ENCODE measurements at places on chromosomes 5 and 9.

GRCh38 chr9:132498531-132499210 lies 83.7 kb upstream of the BARHL1 start:
- no peak overlapping the region for H3K27ac ChIP-seq
- no peak overlapping the region for H3K4me3 ChIP-seq
- no peaks in the 10 kb centered on the region for H3K36me3 ChIP-seq

- no peak overlapping the region for H3K4me3 ChIP-seq
- no peaks in the 10 kb centered on the region for H3K4me1 ChIP-seq
- no peak overlapping the region for H3K27ac ChIP-seq
Measured at GRCh38 chr5:102590467-102590866, 91.7 kb upstream of the SLCO6A1 start.

- no peaks in the 10 kb centered on the region for H3K4me1 ChIP-seq
- no peak overlapping the region for H3K27ac ChIP-seq
- H3K27me3 ChIP-seq: no peaks in the 10 kb centered on the region
- no peaks in the 10 kb centered on the region for H3K36me3 ChIP-seq
- H3K4me3 ChIP-seq: no peak overlapping the region
Measured at GRCh38 chr5:117473165-117473564, 898.5 kb upstream of the SEMA6A start.

DNA sequence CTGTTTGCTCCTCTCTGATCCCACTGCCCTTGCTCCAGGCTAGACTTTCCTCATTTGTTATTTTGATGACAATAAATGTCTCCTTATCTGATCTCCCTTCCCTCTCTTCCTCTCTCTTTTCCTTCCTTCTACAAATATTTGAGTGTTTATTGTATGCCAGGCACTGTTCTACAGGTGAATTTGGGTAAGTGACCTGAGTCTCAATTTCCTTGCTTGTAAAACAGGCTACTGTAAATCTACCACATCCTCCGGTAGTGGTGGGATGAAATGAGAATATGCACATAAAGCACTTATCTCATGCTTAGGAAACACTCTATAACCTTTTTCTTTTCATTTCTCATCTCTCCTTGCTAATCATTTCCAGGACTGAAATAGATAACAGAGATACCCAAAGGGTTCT lies 86.4 kb downstream of the HMHB1 start:
- no peaks in the 10 kb centered on the region for H3K27me3 ChIP-seq
- no peak overlapping the region for H3K27ac ChIP-seq
- no peak for DNase-seq
- H3K4me3 ChIP-seq: no peak overlapping the region
- H3K36me3 ChIP-seq: no peaks in the 10 kb centered on the region
- peaks cover 3% of the 10 kb centered on the region for H3K4me1 ChIP-seq

DNA sequence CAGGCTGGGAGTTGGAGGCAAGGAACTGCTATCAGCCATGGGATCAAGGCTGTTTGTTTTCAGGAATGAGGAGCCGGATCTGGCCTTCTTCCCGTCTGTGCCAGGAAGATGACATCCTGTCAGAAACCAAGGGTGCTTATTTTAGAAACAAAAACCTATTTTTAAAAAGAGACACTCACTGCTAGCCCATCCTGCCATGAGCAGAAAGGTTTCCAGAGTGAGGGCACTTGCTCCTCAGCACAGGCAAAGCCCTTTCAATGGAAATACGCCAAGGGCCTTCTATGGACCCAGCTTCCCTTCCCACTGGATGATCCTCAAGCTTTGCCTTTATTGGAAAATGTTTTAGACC lies 132.6 kb upstream of the FSTL4 start:
- no peak overlapping the region for H3K27ac ChIP-seq
- H3K4me3 ChIP-seq: no peak overlapping the region
- no peak for DNase-seq
- no peaks in the 10 kb centered on the region for H3K27me3 ChIP-seq

DNA sequence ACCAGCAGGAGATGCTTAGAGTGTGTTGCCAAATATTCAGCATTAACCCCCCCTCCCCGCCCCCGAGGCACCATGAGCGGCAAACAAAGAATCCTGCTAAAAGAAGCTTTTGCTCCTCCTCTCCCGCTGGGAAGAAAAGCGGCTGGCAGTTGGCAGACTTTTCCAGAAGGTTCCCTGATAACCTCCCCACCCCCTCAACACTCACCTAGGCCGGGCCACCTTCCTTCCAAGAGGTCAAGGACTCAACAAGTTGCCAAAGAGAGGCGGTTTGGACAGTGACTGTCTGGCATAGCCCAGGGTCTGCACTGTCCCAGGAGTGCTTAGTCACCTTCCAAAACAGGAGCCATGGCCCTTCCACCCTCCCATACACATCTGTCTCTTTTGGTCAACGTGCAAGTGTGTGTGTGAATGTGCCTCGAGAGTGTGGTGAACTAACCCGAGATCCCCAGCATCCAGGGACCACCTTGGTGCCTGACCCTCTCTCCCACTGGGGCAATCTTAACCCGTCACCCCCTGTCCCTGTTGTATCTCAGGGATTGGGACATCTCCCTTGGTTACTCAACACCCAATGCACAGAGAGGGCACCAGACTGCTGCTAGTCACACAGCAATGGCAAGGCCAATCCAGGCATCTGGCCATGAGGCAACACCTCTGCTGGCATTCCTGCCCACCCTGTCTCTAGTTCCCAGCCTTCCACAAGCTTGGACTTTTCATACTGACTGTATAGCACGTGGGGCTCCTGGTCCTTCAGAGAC lies 18.9 kb downstream of the CAMK2A start:
- peaks cover 1% of the 10 kb centered on the region for H3K4me1 ChIP-seq
- no peak overlapping the region for H3K4me3 ChIP-seq
- no peak overlapping the region for H3K27ac ChIP-seq
- DNase-seq: no peak
- no peaks in the 10 kb centered on the region for H3K36me3 ChIP-seq
